Neural crest cell (in vitro differentiated cells): ENCODE measurements at places on chromosomes 7 and 10. TPM values are rescaled to one million over a fixed set of nuclear protein-coding genes. Genes with fewer than 3 reads are reported as not detected.

DNA sequence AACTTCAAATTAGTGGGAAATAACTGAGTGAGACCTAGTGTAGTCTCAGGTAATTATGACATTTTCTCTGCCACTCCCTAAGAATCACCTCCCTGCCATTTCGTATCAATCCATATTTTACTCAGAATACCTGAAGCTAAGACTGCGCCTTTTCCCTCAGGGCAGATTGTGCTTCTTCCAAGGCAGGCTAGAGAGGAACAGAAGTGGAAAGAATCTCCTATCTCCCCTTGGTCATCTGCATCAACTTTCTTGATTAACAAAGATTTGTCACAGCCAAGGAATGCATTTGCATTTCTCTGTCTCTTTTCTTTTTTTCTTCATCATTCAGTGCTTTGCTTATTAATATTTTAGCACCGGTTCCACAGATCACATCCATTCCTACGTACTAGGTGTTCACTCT lies 119.1 kb downstream of the PTPRZ1 start:
- H3K36me3 ChIP-seq, result peaks cover 16% of the 10 kb centered on the region
- H3K4me3 ChIP-seq, result no peak overlapping the region
- H3K27me3 ChIP-seq, result no peaks in the 10 kb centered on the region
- no peaks in the 10 kb centered on the region for H3K4me1 ChIP-seq

DNA sequence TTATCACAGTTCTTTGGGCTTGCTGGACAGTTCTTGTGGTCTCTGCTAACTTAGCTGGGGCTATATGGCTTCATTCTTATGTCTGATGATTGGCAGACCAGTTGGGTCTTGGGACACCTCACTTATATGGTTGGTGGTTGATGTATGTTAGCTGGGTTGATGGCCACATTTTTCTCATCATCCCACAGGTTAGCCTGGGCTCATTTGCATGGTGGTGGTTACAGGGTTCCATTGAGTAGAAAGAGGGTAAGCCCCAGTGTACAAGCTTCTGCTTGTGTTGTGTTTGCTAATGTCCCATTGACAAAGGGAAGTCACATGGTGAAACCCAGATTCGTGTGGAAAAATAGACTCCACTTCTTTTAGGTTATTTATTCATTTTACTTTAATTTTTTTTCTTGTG lies 40.6 kb downstream of the TMEM60 start:
- DNase-seq, result no peak
- H3K27me3 ChIP-seq, result no peaks in the 10 kb centered on the region
- no peaks in the 10 kb centered on the region for H3K36me3 ChIP-seq
- no peak overlapping the region for H3K4me3 ChIP-seq
- H3K4me1 ChIP-seq, result no peaks in the 10 kb centered on the region

DNA sequence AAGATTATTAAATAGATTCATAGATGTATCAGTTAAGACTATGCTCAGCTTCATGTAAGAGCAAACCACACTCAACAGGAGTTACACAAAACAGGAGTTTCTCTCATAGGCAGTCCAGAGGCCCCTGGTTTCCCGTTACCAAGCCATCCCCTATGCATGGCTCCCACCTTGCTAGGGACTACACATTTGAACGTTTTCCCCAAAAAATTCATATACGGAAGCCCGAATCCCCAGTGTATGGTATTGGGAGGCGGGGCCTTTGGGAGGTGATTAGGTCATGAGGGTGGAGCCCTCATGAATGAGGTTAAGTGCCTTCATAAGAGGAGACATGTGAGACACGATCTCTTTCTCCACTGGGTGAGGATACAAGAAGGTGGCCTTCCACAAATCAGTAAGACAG lies 29.1 kb downstream of the RSU1 start:
- no peak for DNase-seq
- H3K36me3 ChIP-seq, result peaks cover 5% of the 10 kb centered on the region
- H3K27me3 ChIP-seq, result no peaks in the 10 kb centered on the region
- no peak overlapping the region for H3K27ac ChIP-seq
- peaks cover 17% of the 10 kb centered on the region for H3K4me1 ChIP-seq
- H3K4me3 ChIP-seq, result no peak overlapping the region

The TEX36 gene
- not detected in 2 replicates for total RNA-seq

The FXYD4 gene
- total RNA-seq, result not detected in 2 replicates
